ENCODE measurements at places on chromosomes 1 and 21.

- no peak for DNase-seq
These were observed 53.9 kb downstream of the MEGF6 start for GRCh38 chr1:3557366-3557765.

GRCh38 chr1:182761396-182762395 lies 27.9 kb upstream of the NPL start:
- no peak for DNase-seq

GRCh38 chr1:234702342-234703000 lies 92.5 kb upstream of the IRF2BP2 start:
- DNase-seq = no peak

GRCh38 chr1:42960566-42961311 lies 2.1 kb upstream of the SLC2A1 start:
- no peak for DNase-seq

- no peak for DNase-seq
These were observed 111.8 kb downstream of the GDAP2 start for GRCh38 chr1:117817629-117818028.

- peak; percentile 49 for DNase-seq
These were observed 2.3 kb downstream of the SPEN start for GRCh38 chr1:15849775-15850324.

DNA sequence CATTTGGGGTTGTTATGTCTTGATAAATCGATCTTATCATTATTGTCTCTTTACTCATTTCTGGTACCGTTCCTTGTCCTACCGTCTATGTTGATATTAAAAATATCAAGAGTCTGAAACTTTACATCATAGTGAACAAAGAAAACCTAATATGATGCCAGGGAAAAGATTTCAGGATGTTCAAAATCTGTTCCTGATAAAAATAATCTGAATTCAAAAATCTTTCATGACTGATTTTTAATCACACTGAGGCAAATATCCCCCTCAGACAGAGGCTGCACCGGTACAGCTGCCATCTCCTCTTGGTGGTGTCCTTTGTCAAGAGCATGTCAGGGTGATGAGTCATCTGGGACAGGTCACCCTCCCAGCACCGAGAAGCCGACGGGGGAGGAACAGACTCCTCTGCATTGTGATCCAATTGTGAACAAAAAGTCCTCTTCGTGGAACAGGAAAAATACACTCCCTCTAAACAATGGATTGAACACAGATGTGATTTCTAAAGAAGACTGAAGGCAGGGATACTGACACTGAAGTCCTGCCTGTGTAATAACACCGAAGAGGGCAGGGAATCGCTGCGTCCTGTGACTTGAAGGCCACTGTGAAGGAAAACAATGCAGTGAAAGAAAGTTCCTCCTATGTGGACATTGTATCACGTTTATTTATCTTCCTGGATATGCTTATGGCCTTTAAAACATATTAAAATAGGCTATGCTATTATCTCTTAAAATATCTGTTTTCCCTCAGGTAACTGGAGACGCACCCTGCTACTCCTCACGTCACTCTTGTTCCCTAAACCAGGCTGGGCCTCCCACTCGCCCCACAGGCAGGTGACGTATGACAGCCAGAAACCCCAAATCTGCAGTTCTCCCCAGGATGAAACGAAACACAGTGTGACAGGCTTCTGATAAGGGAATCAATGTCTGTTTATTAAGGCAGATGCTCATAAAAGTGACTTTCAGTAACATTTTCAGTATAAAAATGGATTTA lies 4.3 kb upstream of the SPATC1L start:
- no peak for DNase-seq

GRCh38 chr1:92837062-92837461 lies 5.2 kb downstream of the RPL5 start:
- DNase-seq = no peak

DNA sequence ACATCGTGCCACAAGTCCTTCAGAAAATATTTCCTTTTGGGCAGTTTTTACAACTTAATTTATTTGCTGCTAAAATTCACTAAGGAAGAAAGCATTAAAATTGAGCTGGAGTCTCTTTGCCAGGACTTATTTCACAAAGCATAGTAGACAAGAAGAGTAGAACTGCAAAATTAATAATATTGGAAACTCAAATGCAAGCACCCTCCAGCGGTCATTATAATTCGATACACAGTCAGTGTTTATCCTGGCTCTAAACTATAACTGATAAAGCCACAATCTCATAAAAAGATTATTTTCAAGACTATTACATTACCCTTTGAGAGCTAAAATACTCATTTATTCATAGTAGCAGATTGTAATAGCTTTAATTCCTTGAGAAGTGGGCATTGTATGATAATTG lies 655.4 kb downstream of the RWDD3 start:
- no peak for DNase-seq

- DNase-seq = no peak
These were observed 117.2 kb upstream of the FGGY start for GRCh38 chr1:59179673-59180072.

- DNase-seq = no peak
These were observed 27.8 kb downstream of the SLC19A1 start for GRCh38 chr21:45514311-45515021.

GRCh38 chr1:100219883-100220282 lies 29.8 kb downstream of the DBT start:
- no peak for DNase-seq

GRCh38 chr1:68542586-68542985 lies 45.7 kb upstream of the DEPDC1 start:
- DNase-seq = no peak

DNA sequence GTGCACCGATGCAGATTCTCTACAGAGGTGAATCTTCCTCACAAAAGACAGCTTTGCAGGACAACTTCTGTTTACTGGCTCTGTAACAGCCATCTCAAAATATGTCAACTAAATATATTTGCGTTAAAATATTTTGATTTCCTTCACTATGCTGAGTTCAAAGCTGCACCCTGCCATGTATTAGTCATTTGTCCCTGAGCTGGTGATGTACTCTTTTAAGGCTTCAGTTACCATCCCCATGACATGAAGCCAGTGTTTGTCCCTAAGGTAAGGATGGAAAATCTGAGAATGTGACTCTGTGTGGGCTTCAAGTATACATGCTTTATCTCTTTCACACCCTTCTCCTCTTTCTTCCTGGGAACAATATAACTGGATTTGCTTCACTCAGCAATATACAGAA lies 70.2 kb upstream of the BTG3 start:
- no peak for DNase-seq

- peak; percentile 52 for DNase-seq
These were observed 76.3 kb downstream of the MORN1 start for GRCh38 chr1:2314803-2315673.

DNA sequence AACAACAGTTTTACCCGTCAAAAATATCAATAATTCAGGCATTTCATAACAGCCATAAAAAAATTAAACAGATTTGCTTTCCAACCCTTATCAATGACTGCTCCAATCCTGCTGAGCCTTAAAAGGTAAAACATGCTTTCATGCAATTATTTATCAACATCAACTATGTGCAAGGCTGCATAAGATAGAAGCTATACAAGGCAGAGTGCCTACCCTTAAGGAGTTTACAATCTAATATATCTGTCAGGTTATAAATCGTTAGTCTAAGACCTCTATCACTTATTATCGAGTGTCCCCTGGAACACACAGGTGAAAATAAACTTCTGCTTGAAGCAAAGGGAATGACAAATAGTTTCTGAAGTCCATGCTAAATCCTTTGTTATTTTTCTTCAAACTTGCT lies 1.8 kb downstream of the ERRFI1 start:
- no peak for DNase-seq

DNA sequence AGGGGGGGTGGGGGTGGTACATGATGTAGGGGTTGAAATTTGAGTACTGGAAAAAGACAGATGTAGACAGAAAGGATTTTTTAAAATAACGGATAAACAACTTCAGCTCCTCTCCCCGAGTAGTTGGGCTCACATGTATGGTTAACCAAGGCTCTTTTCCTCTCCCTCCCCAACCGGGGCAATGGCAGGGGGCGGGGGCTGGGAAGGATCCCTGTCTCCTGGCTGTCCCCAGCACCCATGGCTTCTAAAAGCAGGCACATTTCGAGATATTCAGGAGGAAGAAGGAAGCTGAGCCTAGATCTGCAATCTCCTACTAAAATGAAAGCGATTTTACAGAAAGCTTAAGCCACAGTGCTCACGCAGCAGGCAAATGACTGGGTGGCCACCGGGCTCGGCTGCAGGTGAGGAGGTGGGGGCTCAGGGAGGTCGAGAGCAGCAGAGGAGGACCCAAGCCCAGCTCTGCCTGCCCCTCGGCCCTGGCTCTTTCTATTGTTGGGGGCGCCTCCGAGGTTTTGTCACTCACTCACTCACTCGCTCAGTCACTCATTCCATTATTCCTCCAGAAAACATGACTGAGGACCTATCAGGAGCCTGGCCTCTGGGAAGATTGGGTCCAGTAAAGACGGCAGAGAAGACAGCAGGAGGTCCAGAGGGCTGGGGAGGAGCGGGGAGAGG lies 573.3 kb downstream of the PTPRU start:
- DNase-seq = no peak

- no peak for DNase-seq
These were observed 8.7 kb upstream of the CD34 start for GRCh38 chr1:207919523-207920170.

DNA sequence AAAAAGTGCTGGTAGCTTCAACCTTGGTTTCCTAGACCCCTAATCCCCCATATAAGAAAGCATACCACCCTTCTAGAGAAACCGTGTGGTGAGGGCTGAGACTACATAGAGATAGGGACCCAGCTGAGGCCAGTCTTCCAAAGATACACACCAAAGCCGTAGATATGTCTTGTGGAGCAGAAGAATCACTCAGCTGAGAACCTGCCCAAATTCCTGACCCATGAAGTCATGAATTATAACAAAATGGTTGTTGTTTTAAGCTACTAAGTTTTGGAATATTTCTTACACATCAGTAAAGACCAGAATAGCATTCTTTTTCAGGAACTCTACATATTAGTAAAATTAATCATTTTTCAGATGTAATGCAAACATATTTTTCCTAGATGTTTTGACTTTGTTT lies 3.3 kb upstream of the SNRPE start:
- DNase-seq = no peak

- no peak for DNase-seq
These were observed 3.6 kb upstream of the TNFRSF1B start for GRCh38 chr1:12163210-12163609.

DNA sequence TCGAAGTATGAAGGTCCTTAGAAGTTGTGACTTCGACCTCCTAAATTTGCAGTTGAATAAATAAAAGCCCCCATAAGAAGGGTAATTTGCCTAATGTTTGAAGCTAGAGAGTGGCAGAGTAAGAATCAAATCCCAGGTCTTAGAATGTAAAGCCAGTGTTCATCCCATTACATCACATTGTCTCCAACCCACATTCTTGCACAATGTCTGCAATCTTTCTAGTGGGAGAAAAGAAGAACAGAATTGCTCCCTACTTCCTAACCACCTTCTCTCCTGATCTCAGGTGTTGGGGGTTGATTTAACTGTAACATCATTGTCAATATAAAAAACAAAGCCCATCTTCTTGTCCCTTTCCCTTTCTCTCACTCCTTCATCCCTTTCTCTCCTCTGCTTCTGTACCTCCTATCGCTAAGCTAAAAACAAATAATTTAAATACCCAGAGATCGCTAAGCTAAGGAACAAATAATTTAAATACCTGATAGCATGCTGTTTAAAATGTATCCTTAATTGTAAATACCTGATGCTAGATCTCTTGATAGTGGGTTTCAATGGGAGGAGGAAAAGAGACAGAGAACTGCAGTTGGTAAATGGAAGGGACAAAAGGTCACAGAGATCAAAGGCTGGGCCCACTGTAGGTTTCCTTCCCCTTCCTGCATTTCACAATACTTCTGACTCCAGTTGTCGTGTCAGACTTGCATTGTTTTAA lies 32.1 kb upstream of the CCDC190 start:
- DNase-seq = no peak

- DNase-seq = no peak
These were observed 193.5 kb downstream of the SDCCAG8 start for GRCh38 chr1:243449373-243449772.

DNA sequence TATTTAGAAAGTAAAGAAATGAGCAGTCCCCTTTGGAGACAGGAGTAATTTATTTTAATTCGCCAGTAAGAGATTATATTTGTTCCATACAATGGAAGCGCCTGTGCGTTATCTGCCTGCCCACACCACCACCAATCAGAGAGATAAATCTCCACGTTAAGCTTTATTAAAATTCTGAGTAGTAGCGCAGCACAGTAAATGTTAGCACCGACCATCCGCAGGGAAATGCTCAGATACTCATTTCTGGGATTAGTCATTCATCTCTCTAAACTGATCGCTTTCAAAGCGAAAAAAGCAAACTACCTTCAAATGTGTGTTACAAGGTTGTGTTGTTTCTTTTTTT lies 1.2 kb downstream of the ETS2 start:
- peak; percentile 35 for DNase-seq

DNA sequence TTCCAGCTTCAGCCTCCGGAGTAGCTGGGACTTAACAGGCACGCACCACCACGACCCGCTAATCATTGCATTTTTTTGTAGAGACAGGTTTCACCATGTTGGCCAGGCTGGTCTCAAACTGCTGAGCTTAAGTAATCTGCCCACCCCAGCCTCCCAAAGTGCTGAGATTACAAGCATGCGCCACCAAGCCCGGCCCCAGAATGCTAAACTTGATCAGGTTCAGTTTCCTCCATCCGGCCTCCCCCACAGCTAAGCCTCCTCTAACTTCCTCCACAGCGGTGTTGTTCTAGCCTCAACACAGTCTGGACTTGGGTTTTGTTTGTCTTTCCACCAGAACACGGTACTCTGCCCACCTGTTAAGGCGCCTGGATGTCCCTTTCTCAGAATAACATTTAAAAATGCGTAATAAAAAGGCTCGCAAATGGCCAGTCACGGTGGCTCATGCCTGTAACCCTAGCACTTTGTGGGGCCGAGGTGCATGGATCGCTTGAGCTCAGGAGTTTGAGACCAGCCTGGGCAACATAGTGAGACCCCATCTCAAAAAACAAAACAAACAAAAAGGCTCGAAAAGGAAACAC lies 2.4 kb downstream of the PARP1 start:
- DNase-seq = peak; percentile 29

- no peak for DNase-seq
These were observed 19.6 kb upstream of the CLCA4 start for GRCh38 chr1:86527306-86527705.
